ENCODE measurements at places on chromosomes 2 and 18. TPM values are rescaled to one million over a fixed set of nuclear protein-coding genes. Genes with fewer than 3 reads are reported as not detected.

Gene DYSF
- 15.0 TPM for polyA plus RNA-seq

Gene ASTL
- 0.21 TPM for polyA plus RNA-seq

Gene EFEMP1
- 88.6 TPM for polyA plus RNA-seq

- no peak for DNase-seq
These were observed 132.2 kb downstream of the TNS1 start for GRCh38 chr2:217870528-217871011.

DNA sequence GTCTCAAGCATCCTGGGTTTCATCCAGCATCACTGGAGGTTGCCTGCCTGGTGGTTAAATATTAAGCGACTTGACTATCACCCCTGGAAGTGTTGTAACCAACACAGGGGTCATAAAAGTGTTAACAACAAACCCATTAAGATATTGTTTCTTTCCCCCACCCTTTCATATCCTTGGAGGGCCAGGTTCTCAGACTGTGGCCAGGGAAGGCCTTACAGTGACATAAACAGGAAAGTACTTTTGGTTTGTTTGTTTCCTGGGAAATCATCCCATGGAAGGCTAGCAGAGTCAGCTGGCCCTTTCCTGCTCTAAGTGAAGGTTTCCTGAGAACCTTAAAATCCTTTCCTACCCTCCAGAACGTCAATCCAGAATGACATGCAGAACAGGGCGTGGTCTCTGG is 160.9 kb downstream of the CLIP4 start:
- DNase-seq: no peak

DNA sequence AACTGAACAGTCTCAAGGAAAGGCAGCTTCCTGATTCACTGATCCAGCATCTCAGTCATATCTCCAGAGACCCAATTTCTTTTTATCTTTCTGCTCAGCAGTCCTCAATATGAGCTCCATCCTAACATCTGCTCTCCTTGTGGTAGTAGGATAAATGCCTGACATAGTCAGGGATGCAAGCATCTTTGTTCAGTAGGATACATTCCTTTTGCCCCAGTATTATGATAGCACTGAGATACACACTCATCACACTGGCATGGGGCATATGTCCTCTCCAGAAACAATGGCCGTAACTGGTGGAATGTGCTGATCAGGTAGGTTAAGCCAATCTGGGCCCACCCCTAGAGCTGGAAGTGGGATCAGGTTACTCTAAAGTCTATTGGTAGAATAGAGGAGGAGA is 207.2 kb downstream of the ETAA1 start:
- no peak for DNase-seq
